ENCODE measurements at places on chromosomes 6 and 20.

- DNase-seq = no peak
Observed at GRCh38 chr6:80142586-80142985, 36.1 kb downstream of the BCKDHB start.

DNA sequence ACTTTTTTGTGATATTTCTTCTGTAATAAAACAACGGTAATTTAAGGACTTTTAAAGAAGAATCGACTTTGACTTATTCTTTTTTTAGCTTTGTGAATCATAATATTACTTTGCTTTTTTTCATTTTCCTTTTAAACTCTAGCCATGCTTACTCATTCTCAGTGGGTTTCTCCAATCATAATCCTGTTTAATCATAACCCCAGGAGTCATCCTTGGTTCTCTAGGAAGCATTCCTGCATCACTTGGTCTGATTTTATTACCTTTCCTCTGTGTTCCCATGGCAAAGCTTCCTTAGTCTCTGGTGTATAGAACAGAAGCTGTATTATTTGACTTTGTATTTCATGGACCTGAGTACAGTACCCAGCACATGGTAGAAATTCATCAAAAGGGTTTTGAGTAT lies 223.5 kb downstream of the CDKAL1 start:
- no peak for DNase-seq

- DNase-seq = no peak
Observed at GRCh38 chr6:161674930-161675682, 401.2 kb upstream of the AGPAT4 start.

DNA sequence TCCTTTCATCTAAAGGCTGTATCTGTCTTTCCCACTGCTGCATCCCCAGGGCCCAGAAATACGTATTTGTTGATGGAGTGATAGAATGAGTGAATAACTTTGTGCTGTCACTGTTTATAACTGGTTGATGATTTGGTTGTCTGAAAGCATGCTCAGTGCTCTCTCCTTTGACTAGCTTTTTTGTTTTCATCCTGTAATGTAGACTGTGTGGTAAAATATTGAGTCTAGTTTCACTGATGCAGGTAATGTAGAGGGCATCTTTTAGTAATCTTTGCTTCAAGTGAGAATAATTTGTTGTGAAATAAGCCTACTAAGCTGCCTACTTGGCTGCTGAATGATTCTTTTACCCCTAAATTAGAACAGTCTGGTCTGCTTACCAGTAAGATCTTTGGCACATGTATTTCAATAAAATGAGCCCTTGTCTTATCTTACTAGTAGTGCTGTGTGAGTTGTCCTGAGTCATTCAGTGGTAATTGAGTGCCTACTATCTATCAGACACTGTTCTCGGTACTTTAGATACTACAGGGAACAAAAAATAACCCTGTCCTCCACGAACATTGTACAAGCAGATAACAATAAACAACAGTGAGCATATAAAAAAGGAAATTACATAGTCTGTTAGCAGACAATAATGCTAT lies 39.9 kb downstream of the MAPK14 start:
- DNase-seq = no peak

GRCh38 chr20:63208346-63208909 lies 7.5 kb downstream of the YTHDF1 start:
- DNase-seq = no peak

DNA sequence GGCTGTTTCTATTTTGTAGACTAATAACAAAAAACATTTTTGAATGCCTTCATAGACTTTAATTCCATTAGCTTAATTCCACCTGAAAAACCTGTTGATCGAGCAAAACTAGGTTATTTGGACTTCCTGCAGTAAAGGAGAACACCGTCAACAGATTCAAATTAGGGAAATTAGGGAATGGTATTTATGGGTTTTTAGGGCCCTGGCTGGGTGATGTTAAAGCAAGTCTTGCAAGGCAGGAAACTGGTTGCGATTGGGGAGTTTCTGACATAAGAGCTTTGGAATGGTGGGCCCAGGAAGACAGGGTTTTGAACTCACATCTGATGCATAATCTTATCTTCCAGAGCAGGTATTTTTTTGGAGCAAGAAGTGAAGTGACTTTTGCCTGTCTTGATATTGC lies 40.1 kb upstream of the TFAP2C start:
- DNase-seq = peak; percentile 77

DNA sequence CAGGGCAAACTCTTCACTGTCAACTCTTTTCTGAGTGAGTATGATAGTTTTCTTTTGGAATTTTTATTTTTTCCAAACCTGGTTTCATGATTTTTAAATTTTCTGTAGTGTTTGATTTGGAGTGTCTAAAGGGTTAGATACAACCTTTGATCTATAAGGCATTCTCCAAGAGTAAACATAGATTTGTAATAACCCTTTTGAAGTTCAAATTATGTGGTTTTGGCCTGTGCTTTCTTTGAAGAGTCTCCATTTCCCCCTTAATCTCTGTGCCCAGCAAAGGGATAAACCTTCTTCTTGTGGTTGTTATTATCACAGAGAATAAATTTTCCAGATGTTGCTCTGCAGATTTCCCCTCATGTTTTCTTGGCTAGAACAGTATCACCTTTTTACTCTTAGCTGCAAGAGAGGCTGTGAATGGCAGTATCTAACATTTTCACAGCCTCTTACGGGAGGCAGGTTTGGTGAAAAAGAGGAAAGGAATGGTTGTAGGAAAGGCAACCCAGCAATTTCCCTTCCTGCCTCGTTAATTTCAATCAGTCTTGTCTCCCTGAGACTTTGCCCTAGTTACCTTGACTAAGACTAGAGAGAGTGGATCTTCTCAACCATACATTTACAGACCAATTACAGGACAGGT lies 83.3 kb upstream of the AKIRIN2 start:
- DNase-seq = no peak

GRCh38 chr20:52783769-52784168 lies 188.4 kb upstream of the TSHZ2 start:
- peak; percentile 1 for DNase-seq

DNA sequence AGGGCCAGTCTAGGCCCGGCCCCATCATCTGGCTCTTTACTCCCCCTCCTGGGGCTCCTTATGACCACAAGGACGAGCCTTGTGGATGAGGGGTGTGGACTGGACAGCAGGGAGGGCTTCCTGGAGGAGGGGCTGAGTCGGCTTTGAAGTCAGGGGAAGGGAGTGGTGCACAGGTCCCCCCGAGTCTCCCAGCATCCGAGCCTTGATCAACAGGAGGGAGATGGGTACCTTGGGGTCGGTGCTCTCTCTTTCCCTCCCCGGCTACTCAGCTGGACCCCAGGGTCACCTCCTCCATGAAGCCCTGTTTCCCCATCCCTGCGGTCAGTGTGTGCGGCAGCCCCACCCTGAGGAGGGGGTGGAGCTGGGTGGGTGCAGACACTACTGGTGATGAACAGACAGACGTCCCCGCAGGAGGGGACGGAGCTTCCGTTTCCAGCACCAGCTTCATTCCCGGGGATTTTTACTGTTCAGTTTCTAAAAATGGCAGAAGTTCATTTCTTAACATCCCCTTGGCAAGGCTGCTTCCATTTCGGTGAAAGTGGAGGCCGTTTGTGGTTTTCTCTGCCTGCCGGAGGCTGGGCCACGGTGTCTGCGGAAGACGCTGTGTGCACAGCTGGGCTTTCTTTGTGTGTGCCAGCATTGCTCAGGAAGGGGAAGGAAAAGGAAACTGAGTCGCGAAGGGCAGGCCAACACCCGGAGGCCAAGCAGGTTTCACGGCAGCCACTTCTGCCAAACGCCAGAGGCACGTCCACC lies 19.6 kb downstream of the NTSR1 start:
- no peak for DNase-seq

DNA sequence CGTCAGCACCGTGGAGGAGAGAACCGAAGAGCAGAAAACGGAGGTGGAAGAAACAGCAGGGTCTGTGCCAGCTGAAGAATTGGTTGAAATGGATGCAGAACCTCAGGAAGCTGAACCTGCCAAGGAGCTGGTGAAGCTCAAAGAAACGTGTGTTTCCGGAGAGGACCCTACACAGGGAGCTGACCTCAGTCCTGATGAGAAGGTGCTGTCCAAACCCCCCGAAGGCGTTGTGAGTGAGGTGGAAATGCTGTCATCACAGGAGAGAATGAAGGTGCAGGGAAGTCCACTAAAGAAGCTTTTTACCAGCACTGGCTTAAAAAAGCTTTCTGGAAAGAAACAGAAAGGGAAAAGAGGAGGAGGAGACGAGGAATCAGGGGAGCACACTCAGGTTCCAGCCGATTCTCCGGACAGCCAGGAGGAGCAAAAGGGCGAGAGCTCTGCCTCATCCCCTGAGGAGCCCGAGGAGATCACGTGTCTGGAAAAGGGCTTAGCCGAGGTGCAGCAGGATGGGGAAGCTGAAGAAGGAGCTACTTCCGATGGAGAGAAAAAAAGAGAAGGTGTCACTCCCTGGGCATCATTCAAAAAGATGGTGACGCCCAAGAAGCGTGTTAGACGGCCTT lies 41.6 kb downstream of the ZBTB2 start:
- no peak for DNase-seq

DNA sequence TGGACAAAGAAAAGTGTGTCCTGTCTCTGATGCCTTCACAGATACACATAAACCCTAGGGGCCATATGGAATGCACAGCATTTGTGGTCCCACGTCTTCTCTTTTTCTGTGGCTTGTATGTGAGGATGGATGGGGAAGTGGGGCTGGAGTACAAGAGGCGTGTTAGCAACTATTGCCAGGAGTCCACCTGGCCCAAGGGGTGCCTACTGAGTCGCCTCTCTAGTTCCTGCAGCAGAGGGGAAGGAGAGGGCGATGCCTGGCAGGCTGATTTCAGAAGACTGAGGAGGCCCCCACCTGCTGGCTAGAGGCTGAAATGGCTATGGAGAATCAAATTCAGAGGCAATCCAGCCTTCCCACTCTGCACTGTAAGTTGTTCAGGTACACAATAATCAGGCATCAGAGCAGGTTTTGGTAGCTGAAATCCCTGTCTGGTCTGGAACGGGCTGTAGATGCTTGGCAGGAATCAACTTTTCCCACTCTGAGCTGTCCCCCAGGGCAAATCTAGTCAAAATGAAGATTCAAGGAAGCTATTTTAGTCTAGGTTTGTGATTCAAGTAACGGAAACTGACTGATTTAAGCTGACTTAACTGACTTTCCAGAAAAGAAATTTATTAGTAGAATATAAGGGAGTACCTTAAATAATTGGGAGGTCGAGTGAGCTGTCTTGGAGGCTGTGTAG lies 14.9 kb upstream of the PPARD start:
- DNase-seq = peak; percentile 69

DNA sequence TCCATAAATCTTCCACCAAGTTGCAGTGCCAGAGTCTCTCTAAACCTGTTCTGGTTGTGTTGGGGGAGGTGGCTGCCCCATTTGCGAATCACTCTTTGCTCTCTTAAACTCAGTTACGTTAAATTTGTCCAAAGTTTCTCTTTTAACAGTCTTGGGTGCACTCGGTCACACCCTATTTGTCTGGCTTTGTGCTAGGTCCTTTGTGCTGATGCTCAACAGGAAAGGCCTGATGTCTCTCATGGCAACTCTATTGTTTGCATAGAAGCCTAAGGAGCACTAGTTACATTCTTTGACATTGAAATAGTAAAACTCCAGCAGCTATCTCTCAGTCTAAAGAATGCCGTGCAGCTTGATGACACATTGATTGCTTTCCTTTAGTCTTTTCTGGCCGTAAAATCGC lies 105.1 kb downstream of the TRMT11 start:
- DNase-seq = peak; percentile 8

- no peak for DNase-seq
Observed at GRCh38 chr6:44388887-44389286, 1.4 kb downstream of the CDC5L start.

DNA sequence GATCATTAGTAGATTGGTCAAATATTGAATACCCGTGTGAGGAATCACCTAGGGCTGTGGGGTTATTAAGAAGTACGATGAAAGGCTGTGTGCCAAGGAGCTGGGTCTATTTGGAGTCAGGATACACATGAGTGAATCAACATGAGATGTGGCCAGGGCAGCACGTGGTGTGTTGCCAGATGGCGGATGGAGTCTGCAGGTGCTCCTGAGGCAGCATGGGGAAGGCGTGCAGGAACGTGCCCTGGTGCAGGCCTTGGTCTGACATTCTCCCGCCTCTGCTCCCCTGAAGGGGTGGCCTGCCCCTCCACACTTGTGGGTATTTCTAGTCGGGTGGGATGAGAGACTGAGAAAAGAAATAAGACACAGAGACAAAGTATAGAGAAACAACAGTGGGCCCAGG lies 39.0 kb upstream of the SLC22A1 start:
- no peak for DNase-seq

DNA sequence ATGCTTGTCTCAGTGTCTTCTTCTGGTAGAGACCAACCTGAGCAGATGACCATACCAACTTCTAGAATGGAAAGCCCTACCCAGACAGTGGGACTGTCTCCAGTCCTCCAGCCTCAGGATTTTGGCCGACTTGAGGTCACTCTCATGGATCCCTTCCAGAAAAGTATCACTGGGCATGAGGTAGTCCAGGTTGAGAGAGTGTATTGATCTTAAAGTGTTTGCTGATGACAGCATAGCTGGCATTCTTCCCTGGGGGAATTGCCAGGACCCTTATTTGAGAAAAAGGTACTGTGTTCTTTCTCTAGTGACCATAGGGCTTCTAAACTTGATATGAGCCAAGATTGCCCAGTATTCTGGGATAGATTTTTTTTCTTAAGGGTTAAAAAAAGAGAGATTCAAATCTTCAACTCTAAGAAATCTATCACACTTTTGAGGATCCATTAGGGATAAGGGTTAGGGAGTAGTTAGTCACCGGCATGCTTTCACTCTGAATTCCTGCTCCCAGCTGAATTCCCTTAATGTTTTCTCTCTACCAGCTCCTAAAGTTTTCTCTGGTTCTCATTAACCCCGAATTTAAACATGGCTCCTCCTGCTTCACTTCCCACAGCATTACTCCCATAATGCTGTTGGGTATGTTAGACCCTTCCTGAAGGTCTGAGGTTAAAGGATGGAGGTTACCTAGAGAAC lies 73.6 kb upstream of the FLRT3 start:
- DNase-seq = no peak

GRCh38 chr20:5261763-5262162 lies 55.0 kb downstream of the PROKR2 start:
- DNase-seq = no peak

- DNase-seq = no peak
Observed at GRCh38 chr6:47118611-47119010, 76.5 kb upstream of the ADGRF1 start.

- DNase-seq = no peak
Observed at GRCh38 chr6:124131259-124131658, 327.6 kb downstream of the NKAIN2 start.

DNA sequence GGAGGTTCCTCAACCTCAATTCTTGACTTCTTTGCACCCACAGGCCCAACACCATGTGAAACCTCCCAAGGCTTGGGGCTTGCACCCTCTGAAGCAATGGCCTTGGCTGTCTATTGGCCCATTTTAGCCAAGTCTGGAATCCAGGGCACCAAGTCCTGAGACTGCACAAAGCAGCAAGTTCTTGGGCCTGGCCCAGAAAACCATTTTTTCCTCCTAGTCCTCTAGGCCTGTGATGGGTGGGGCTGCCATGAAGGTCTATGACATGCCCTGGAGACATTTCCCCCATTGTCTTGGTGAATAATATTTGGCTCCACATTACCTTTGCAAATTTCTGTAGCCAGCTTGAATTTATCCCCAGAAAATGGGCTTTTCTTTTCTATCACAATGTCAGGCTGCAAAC lies 849.6 kb upstream of the MANEA start:
- no peak for DNase-seq

Measured in ELF-1 (cell line).